ENCODE measurements at places on chromosomes 1 and 21. TPM values are rescaled to one million over a fixed set of nuclear protein-coding genes. Genes with fewer than 3 reads are reported as not detected.
A peak's percentile ranks its signal among the peaks of the same experiment; 100 is the strongest.

DNA sequence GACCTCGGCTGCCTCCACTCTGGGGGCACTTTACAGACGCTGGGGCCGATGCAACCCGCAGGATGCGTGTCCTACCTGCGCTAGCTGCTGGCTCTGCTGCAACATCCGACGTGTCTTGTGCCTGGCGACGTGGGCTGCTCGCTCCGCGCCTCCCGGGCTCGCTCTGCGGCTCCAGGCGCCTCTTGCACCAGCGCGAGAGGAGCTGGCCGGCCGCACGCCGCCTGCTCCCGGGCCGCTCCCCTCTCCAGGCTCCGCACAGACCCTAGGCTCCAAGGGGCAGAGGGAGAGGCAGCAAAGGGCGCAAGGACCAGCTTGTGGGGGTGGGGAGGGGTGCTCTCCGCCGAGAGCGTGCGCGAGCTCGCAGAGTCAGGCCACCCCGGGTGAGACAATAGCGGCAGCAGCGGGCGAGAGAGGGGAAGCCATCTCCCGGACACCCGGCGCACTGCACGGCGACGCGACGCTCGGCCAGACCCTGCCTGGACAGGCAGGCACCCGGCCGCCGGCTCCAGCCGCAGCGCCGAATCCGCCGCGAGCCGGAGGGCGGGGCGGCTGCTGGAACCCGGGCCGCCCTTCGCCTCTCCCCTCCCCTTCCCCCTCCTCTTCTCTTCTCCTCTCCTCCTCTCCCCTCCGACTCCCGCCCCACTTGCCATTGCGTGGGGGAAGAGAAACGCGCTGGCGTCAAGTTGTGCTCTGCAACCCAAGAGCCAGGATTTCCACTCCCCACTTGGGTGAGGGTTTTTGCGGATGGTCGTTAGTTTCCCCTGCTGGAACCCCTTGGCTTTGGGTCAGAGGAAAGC is at the start of gene PIK3C2B:
PIK3C2B (minus strand) TSS at position 525 of the 797 bp plus-strand sequence. CDS start 25,003 bp downstream, outside the sequence.
- DNase-seq = peak; percentile 82

DNA sequence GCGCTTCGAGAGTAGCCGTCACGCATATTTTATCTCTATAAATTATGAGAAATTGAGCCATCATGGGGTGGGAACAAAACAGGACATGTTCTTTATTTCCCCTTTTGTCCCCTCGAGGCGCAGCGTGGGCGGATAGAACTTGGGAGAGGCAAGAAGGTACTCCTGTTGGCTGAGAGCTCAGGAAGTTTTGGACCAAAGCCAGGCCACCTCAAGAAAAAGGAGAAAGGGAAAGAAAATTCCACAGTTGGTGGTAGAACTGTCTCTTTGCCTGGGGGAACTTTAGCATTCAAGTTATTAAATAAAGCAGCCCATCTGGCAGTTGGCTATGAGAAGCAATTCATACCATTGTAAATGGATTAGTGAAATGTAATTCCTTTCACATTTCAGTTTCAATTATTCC is 76.4 kb upstream of the DSCAM start:
- no peak for DNase-seq

DNA sequence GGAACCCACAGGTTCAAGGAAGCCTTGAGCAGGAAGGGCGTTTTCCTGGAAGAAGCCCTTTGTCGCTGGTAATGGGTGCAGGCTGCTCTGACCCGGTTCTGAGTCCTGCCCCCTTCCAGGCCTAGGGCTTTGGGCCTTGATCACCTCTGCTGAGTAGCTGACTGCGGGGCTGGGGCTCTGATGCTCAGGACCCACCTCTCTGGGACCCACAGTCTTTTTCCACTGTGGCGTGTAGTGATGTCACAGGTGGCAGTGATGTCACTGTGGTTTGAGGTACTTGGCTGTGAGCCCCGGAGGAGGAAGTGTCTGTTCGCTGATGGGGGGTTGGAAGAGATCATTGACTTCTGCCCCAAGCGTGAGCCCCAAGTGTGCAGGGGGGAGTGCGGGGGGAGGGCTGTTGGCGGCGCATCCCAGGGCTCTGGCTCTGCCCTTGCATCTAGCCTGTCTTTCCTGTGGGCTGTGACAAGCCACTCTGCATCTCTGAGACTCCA is 6.9 kb downstream of the TNFRSF1B start:
- DNase-seq = peak; percentile 83

DNA sequence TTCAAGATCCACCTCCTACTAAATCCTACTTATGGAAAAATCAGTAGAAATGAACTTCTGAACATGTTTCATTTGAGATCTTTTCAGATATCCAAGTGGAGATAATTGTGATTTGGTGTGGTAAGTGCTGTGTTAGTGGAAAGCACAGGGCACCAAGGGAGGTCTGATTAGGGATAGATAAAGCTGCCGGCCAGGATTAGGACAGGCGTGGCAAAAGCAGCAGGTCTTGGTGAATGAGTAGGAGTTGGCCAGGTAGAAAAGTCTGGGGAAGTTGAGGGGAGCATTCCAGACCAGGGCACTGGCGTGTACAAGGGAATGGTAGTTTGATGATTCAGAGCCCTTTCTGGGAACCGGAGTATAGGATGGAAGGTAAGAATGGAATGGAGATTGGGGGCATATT is 47.8 kb downstream of the AZIN2 start:
- DNase-seq = no peak

DNA sequence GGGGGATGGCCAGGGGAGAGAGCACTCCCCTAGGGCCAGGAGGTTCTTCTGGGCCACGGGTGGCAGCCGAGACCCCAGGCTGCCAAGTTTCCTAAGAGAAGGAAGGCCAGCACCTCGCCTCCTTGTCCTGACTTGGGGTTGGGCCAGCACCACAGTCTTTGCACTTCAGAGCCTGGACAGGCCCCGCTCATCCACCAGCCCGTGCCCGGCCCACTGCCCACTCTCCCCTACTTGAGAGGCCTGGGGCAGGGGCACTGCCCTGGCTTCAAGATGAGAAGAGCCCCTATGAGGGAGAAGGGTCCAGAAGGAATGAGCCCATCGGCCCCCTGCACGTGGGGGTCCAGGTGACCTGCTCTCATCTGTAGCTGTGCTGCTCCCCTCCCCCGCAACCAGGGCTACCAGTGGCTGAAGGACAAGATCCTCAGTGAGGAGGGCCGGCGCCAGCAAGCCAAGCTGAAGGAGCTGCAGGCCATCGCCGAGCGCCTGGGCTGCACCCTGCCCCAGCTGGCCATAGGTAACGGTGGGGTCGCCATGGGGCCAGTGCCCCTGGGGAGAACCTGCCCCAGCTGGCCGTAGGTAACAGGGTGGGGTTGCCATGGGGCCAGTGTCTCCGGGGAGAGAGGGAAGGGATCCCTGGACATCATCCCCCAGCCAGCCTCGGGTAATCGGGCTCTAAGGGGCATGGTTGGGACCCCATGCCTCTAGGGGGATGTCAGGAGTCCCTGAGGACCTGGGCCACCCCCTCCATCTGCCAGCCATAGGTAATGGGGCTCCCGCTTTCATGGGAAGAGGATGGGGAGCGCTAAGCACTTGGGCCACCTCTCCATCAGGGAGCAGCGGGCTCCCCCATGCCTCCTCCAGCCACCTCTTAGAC is 50.8 kb downstream of the KCNAB2 start:
- DNase-seq = no peak

S100A7 gene
- not detected for total RNA-seq

- no peak for DNase-seq
Observed at GRCh38 chr1:228359613-228360532, 46.8 kb downstream of the TRIM11 start.

DNA sequence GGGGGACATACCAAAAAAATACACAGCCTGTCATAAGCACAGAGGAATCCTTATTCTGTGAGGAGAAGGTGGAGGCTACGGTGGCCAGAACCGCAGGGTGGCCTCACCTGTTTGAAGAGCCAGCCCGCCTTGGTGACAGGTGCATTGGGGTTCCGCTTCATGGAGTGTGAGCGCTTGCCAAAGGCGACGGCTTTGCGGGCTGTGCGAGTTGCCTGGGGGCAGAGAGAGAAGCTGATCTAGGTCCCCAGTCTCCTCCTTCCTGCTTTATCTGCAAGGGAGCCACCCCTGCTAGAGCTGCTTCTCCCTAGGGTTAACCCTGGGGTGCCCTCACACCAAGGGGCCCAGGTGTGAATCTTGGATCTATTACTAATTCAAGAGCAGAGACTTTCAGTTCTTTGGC is 54.3 kb upstream of the GOLT1A start:
- DNase-seq = no peak

LCE2A gene
- total RNA-seq = not detected

DNA sequence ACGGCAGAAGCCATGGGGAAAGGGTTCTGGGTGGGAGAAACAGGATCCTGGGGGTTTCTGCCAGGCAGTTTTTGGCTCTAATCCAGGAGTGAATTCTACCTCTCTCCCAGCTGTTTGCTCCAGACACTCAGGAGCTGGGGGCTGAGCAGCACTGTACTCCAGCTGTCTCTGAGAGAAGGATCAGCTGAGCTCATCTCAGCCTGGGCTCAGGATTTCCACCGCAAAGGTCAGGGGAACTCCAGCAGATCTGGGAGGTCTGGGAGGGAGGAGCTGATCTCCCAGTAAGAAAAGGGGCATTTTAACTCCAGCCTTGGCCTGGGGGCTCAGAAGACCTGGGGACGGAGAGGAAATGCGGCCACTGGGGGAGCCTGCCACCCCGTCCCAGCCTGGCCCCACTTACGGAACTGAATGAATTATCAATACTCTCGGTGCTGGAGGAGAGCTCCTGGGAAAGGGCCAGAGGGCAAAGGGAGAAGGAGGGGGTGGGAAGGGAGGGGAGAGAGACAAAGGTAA is 17.3 kb downstream of the PI4KB start:
- DNase-seq = no peak

- DNase-seq = no peak
Observed at GRCh38 chr1:14694589-14694988, 96.1 kb downstream of the KAZN start.

DNA sequence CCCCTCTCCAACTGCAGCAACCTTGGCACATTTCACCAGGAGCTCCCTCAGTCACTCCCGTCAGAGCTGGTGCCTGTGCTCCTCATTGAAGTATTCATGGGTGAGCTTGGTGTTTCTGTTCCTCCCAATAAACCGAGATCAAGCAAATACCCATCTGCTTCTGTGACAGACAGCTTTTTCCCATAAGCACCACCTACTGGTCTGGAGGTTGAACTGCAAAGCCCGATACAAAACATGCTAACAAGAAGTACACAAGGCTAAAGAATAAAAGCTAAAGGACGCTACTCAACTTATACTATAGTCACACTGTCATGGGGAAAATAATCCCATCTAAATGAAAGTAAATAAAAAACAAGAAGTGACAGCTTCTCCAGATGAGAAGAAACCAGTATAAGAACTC is 111.9 kb upstream of the C21orf91 start:
- DNase-seq = no peak

CNIH3 gene
- total RNA-seq = 1.4 TPM
